ENCODE measurements at places on chromosomes 7 and 10. TPM values are rescaled to one million over a fixed set of nuclear protein-coding genes. Genes with fewer than 3 reads are reported as not detected.
A peak's percentile ranks its signal among the peaks of the same experiment; 100 is the strongest.

Gene IQCE
- total RNA-seq = 11.3 TPM

GRCh38 chr10:13792006-13792405 lies 205.2 kb downstream of the PRPF18 start:
- DNase-seq = no peak

Gene WBP1L
- total RNA-seq = 46.0 TPM

Gene OTUD1
- total RNA-seq = 6.0 TPM

DNA sequence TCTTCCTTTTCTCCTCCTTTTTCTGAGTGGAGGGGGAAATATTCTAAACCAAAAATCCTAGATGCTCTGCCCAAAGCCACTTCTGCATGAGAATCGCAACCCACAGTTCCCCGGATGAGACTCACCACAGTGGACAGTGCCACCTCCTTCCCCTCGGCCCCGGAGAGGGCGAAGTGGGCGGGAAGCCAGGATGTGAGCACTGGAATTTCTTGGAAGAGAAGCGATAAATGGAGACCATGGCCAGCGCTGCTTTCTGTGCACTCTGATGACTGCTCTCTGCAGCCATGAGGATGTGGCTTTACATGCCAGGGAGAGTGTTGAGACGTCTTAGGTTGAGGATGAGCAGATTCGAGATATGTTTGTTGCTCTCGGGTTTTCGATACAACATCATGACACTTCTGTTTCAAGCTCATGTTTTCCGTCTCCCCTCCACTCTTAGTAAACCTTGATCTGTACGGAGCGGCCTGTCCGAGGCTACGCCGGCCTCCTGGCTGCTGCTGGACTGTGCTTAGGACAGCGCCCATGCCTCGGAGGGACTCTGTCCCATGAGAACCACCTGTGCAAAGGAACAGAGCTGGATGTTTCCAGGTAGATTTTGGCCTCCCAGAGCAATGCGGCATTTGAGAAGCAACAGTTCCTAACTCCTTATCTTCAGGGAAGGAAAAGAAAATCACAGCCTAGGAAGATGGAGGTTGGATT lies 414.6 kb upstream of the FOXK1 start:
- no peak for DNase-seq

- DNase-seq = peak; percentile 87
Measured at GRCh38 chr7:37201003-37201875, 247.4 kb downstream of the ELMO1 start.

DNA sequence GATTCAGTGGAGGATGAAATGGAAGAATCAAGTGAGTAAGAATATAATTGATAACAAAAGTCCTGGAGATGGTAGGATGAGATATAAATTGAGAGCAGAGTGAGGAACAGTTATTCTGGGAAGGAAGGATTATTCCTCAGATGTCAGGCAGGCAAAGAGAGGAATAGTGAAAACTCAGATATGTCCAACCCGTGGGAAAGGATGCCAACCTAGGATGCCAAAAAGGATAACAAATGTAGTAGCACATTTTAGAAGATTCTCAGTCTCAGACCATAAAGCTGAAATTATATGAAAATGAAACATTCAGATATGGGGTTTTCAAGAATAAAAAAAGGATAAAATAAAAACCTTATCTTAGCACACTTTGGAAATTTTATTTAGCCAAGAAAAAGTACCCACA lies 131.1 kb downstream of the SEMA3C start:
- no peak for DNase-seq

DNA sequence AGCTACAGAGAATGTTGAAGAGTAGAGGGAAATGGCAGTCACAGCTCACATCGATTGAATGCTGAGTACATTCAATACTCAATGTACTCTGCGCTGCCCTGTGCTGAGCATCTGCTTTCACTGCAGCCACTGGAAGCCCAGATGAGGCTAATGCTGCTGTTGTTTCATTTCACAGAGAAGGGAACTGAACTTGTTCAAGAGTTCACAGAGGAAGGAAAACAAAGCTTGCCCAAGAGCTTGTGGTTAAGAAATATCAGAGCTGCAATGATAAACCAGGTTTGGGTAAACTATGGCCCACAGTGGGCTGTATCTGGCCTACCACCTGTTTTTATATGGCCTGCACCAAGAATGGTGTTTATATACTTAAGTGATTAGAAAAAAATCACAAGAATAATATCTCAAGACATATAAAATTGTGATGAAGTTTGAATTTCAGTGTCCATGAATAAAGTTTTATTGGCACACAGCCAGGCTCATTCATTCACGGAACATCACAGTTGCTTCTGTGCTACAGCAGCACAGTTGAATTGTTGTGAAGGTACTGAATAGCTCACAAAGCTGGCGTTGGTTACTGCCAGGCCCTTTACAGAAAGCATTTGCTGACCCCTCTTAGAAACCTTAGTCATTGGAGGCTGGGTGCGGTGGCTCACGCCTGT lies 64.1 kb downstream of the CFAP58 start:
- DNase-seq = no peak

- no peak for DNase-seq
Measured at GRCh38 chr7:55120501-55121198, 101.8 kb downstream of the EGFR start.

DNA sequence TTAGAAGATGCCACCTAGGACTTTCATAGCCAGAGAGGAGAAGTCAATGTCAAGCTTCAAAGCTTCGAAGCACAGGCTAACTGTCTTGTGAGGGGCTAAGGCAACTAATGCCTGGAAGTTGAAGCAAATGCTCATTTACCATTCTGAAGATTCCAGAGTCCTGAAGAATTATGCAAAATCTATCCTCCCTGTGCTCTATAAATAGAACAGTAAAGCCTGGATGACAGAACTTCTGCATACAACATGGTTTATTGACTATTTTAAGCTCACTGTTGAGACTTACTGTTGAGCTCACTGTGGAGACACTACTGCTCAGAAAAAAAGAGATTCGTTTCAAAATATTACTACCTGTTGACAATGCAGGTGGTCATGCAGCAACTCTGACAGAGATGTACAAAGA lies 28.6 kb downstream of the TNS3 start:
- no peak for DNase-seq

Gene DDC
- total RNA-seq = not detected

Gene ASZ1
- not detected for total RNA-seq

DNA sequence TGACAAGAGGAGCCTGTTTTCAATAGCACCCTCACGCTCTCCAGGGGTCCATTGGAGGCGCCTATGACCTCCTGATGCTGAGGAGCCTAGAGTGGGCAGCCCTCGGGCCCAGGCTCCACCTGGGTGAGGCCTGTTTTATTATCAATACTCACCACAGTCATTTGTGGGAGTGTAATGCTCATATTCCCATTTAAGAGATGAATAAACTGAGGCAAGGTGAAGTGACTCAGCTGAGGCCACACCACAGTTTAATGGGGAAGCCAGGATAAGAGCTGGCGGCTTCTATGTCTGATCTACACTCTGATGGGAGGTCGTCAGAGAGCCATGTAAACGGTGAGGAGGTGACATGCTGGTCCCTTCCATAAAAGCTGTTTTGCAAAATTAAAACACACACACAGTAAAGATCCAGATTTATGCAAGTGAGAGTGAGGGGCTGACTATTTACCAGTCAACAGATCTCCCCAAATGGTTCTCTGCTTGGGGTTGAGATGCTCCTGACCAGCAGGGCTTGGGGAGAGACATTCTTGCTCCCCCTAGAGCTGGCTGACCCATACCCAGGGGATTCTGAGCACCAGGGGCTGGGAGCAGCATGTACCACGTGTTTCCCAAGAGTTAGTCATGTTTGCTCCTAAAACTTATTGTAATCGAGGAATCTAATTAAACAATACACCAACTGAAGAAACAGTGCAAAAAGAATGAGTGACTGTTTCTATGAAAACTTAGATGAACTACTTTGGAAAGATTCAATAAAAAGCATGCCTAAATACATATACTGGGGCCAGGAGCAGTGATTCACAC lies 81.0 kb upstream of the INSIG1 start:
- peak; percentile 51 for DNase-seq

Gene MAGI2
- total RNA-seq = 5.8 TPM

DNA sequence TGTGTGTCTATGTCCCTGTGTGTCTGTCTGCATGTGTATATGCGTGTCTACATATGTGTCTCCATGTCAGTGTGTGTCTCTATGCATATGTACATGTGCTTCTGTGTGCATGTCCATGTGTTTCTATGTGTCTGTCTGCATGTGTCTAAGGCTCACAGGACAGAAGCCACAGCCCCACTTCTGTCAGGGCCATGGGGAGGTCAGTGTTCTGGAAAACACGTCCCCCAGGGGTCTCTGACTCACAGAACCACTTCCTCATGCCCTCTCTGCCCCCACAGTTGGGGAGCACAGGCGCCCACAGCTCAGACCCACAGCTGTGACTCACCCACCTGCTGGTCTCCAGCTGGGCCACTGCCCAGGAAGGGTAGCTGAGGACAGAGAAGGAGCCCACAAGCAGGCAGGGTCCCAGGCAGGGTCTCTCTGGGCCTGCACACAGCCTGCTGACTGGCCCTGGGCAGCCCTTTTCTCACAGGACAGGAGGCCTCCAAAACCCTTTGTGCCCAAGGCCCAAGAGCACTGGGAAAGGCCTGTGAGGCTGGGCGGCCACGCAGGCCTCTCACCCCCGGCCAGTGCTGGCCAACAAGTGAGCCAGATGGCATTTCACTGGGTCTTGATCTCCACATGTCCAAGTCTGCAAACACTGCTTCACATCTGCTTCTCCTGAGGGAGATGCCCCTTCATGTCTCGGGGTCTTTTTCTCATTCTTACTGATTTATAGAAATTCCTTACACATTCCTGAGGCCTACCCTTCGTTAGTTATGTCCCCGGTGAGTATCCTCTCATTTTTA lies 102.9 kb upstream of the FAM20C start:
- DNase-seq = peak; percentile 84

Gene TAS2R40
- not detected for total RNA-seq

DNA sequence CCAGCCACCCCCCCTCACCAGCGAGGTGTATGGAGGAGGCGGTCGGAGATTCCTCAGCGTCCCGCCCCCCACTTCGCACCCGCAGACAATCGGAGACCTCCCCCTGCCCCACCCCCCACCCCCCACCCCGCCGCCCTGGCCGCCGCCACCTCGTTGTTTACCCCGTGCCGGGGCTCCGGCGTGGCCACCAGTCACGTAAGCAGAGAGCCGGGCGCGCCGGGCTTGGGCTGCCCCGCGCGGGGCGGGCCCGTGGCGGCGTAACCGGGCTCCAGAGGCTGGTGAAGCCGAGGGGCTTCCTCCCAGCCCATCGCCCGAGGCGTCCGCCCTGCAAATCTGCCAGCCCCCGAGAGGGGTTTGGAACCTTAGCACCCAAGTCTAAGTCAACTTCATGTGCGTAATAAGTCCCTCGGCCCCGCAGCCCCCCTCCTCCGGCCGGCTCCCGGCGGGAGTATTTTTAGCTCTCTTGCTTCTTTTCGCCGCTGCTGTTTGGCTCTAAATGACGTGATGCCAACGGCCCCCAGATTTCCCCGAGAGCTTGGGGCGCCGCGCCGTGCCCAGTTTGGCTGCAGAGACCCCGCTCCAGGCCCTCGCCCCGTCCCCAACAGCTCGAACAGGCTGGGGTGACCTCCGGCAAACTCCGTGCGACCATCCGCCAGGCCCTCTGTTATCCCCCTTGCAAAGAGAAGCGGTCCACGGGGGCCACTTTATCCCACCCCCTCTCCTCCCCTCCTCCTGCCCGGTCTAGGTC lies 2.7 kb downstream of the MXI1 start:
- DNase-seq = peak; percentile 46

DNA sequence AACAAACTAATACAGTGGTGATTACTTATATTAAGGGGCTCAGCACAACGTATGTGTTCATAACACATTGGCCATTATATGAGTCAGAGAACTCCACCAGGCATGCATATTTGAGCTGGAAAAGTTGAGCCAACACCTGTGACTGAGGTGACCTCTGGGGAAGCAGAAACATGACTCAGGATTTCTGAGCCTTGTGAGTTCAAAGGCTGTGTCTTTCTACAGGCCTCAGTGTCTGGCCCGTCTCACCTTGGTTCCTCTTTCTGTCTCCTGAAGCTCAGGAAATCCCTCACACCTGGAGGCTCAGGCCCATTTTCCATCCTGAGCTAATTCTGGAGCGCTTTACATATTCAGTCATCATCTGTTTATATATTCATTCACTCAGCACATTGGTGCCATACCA lies 230.9 kb upstream of the AGK start:
- DNase-seq = no peak

Gene ZPBP
- total RNA-seq = not detected

Gene NXPH1
- not detected for total RNA-seq

Gene GFRA1
- total RNA-seq = 0.95 TPM

DNA sequence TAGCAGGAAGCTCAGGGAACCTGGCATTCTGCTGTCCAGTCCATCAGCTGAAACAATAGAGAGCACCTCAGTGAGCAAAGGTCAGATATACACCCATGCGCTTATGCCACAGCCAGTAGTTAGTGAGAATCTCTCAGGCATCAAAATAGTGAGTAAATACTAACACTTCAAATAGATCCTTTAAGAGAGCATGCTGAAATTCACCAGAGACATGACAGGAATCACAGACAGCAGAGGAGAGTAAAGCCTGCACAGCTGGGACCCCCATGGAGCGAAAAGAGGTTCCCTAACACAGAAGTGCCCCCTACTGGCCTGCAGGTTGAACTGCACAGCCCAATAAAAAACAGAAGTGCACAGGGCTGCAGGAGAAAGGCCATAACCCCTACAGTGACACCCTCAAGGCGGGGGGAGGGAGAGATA lies 57.6 kb upstream of the ANTXRL start:
- DNase-seq = peak; percentile 5

DNA sequence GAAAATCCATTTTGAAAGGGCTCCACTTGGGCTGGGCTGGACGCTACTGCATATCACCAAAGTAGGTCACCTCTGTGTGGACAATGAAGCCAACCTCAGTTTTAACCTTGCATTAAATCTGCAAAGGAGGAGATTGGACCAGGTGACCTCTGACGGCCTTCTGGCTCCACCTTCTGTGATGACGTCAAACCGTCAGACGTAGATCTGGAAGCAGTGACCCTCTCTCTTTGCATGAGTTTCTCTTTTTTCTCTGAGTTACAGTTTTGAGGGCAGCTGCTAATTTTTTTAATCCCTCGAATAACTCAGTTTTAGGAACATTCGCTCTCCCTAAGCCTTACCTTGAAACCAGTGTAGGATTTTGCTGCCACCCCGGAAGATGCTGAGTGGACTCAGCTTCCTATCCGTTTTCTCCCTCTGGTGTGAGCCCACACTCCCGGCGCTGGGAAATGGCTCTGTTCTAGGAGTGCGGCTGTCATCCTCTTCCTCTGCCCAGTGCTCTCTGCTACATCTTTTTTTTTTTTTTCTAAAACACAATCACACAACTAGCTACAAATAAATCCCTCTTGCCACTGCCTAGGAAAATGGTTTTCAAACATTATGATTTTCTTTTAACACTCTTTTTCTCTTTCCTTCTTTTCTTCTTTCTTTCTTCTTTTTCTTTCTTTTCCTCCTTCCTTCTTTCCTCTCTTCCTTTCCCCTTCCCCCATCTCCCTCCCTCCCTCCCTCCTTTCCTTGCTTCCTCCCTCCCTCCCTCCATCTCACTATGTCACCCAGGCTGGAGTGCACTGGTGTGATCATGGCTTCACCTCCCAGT lies 27.7 kb upstream of the NMT2 start:
- DNase-seq = no peak

DNA sequence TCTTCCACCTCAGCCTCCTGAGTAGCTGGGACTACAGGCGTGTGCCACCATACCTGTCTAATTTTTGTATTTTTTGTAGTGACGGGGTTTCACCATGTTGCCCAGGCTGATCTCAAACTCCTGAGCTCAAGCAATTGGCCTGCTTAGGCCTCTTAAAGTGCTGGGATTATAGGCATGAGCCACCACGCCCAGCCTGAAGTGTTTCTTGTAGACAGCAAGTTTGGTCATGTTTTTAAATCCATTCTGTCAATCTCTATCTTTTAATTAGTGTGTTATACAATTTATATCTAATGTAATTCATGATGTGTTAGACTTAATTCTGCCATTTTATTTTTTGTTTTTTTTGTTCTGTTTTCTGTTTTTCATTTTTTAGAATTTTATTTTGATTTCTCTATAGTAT lies 17.2 kb upstream of the MXI1 start:
- DNase-seq = no peak
